ENCODE measurements at places on chromosomes 2 and 18. TPM values are rescaled to one million over a fixed set of nuclear protein-coding genes. Genes with fewer than 3 reads are reported as not detected.

NRBP1 gene
- 89.6 TPM for total RNA-seq

DHRS9 gene
- 19.6 TPM for total RNA-seq

ANKRD44 gene
- 17.9 TPM for total RNA-seq

TMEFF2 gene
- 1.5 TPM for total RNA-seq

GALR1 gene
- total RNA-seq, result 0.04 TPM

SEC11C gene
- 29.6 TPM for total RNA-seq

IL1RN gene
- 1,539 TPM for total RNA-seq

POTEJ gene
- total RNA-seq, result not detected

EGR4 gene
- not detected for total RNA-seq

ALKAL2 gene
- total RNA-seq, result not detected

DLGAP1 gene
- 0.09 TPM for total RNA-seq

MGAT4A gene
- 9.8 TPM for total RNA-seq

C1GALT1C1L gene
- not detected for total RNA-seq

- no peak for DNase-seq
Observed at GRCh38 chr2:41880561-41881243, 167.1 kb upstream of the PKDCC start.

DNA sequence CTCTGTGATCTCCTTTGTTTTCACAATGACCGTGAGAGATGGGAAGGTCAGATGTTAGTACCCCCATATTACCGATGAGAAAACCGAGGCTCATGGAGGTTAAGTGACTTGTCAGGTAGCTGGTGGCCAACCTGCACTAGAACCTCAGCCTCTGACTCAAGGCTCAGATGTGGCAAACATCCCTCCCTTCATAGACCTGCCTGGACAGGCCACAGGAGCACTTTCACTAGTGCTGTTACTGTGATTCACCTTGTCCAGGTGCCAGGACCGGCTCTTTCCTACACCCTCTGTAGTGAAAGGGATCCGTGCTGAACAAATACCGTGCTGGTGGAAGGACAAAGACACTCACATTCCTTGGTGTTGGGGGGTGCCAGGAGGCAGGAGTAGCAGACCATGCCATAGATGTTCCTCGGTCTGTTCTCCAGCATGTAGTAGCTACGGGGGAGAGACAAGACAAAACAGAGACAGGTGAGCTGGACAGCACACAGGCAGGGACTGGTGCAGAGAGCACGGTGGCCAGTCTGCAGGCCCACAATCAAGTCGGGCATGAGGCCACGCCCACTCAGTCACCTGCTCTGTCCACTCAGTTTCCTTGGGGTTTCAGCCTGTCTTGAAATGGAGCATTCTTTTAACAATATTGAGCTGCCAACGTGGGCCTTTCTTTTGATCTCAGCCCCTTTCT lies 65.9 kb downstream of the EDAR start:
- DNase-seq, result peak; percentile 3

GRCh38 chr18:77736842-77737241 lies 487.2 kb downstream of the GALR1 start:
- DNase-seq, result no peak

DNA sequence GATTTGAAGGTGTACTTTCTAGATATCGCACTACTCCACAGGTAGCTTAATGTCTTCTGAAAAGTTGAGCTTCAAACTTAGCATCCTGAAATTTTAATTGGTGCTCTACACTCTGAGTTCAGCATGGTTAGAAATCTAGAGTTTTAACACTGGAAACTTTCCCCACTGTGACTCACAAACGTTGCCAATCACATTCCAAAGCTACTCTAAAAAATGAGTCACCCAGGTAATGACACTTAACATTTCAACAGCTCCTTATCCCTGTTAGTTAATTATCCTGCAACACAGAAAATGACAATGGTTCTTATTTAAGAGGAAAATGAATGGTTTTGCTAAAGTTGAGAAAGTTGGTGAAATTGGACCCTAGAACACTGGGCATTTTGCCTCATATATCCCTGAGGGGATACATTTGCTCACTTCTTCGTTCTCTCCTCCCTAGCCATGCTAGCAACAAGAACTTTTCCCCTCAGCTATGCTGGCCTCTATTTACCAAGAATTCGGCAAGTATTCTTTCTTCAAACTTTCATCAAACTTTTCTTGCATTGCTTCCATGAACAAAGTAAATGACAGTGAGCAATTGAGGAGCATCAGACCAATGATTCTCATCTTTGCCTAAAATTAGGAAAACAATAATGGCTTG lies 1024.1 kb upstream of the KLHL29 start:
- no peak for DNase-seq

DNA sequence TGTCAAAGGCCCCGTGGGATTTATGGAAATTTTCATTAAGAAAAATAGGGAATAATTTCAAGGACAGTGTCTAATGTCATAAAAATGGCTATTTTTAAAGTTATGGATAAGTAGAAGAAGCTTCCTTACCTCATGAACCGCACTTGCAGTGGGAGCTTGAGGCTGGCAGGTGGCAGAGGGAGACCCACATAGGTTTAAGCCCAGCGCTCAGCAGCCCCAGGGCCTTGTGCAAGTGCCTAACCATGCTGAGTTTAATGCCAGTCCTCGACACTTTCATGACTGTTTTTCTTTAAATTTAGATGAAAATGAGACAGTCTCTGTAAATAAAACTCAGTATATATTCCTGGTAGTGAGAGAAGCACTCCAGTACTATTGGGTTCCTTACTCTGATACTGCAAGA lies 285.6 kb downstream of the CNTNAP5 start:
- no peak for DNase-seq

DNA sequence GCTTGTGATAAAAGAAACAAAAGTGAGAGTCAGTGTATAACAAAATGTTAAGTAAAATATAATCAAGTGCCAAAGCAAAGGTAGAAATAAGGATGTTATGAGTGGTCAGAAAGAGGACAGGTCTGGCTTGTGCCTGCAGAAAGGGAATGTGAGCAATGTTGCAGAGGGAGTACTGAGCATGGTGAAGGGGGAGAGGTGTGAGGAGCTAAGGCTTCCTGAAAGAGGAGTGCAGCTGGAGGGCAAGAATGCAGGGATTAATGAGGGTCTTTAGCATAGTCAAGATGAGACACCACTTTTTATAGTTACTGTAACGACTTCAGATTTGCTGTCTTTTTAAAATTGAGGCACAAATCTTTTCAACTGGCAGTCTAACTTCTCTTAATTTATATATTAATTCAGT lies 22.0 kb upstream of the FIGN start:
- DNase-seq, result no peak

DNA sequence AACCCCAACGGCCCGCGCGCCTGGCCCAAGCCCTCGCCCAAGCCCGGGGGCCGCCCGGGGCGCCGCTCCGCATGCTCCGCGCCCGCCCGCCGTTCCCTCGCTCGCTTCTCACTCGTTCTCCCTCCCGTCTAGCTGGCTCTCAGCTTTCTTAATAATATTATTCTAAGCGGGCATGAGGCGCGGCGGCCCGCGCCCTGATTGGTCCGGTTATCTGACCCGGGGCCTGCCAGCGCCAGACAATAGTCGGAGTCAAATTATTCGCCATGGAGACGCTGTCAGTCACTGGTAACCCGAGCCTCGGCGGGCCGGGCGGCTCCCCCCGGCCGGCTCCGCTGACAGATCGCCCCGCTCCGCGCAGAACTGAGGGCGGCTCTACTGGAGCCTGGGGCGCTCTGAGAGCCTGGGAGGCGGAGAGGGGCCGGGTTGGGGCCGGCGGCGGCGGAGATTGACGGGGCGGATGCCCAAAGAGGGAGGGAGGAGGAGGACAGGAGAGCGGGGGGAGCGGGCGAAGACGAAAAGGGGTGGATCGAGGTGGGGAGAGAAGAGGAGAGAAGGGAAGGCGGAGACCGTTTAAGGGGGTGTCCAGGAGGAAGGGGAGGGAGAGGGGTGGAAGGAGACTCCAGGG lies at the start of gene SIX2:
SIX2 (minus strand) TSS at position 150 of the 625 bp plus-strand sequence. CDS start 342 bp downstream, outside the sequence.
- no peak for DNase-seq

DNA sequence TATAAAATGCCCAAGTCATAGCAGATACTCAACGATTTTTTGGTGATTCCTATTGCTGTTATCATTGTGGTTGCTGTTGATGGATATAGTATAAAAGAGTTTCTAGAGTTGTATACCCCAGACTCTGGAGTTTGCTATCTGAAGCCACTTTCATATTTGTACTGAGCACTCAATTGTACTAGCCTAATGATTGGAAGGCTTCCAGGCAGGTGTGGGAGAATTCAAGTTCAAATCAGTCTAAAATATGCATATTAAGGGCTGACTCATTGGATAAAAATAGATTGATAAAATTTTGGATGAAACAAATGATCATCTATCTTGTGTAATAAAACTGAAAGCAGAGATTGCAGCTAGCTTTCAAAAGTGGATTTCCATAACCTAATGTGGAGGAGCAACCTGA lies 122.9 kb downstream of the NEB start:
- DNase-seq, result no peak

GRCh38 chr2:54103454-54104314 lies 11.7 kb upstream of the ACYP2 start:
- DNase-seq, result peak; percentile 23

GRCh38 chr18:40108596-40108995 lies 1846.4 kb upstream of the PIK3C3 start:
- DNase-seq, result no peak

- no peak for DNase-seq
Observed at GRCh38 chr18:40017021-40017420, 1938.0 kb upstream of the PIK3C3 start.

- no peak for DNase-seq
Observed at GRCh38 chr2:217337771-217338170, 477.9 kb upstream of the TNP1 start.

DNA sequence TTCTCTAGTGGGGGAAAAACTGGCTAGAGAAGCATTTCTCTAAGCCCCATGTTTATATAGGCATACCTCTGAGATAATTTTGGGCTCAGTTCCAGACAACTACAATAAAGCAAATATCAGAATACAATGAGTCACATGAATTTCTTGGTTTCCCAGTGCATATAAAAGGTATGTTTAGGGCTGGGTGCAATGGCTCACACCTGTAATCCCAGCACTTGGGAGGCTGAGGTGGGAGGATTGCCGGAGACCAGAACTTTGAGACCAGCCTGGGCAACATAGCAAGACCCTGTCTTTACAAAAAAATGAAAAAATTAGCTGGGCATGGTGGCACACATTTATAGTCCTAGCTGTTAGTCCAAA lies 22.2 kb downstream of the TSN start:
- no peak for DNase-seq

GRCh38 chr2:206276169-206276942 lies 1.9 kb downstream of the ZDBF2 start:
- DNase-seq, result no peak

- no peak for DNase-seq
Observed at GRCh38 chr18:5142859-5143258, 54.2 kb downstream of the AKAIN1 start.

DNA sequence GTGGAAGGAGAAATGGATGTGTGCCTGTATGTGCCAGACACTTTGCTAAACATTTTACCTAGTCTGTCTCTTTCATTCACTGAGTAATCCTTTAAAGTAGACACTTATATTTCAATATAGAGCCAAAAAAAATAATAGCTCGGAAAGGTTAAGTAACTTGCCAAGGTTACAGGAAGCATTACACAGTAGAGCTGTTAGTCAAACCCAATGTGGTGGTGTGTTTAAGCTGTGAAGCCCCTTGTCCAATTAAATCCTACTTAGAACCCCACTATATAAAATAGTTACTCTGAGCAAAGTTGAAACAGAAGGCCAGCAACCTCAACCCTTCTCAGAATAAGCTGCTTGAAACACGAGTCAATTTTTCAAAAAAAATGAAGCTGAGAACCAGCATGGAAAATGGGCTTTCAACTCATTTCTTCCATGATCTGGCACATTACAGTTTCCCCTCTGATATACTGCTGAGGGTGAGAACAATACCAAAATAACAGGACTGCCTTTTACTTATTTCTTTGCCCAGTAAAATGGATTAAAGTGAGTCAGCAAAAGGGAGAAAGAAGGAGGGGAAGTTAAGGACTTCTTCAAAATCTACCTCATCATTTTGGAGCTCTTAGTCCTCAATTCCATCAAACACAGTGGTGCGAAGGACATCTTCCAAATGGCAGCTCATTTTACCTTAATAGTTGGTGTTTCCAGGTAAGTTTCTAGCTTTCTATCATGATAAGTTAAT lies 7.9 kb downstream of the RDH14 start:
- DNase-seq, result no peak

DNA sequence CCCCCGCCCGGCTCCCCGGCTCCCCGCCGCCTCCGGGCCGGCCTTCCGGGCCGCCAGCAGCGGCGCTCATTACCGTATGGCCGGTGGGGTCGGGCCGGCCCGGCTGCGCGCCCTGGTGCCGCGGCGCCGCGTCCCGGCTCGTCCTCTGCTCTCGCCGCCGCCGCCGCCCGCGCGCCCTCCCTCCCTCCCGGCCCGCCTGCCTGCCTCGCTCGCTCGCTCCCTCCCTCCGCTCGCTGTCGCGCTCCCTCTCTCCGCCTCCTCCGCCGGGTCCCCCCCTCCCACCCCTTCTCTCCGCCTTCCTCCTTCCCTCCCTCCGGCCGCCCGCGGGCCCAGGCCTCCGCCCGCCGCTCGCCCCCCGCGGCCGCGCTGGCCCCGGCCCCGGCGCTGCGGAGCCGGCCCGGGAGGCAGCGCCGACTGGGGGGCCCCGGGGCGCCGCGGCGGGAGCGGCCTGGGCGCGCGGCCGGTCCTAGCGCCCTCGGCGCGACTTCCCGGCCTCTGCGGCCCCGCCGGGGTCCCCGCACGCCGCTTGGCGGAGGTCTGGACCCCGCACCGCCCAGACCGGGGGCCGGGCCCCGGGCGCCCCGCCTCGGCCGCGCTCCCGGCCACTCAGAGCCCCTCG lies at the start of gene DNMT3A:
DNMT3A (minus strand) TSS at position 173 of the 619 bp plus-strand sequence. CDS start 27,941 bp downstream, outside the sequence.
- no peak for DNase-seq

DNA sequence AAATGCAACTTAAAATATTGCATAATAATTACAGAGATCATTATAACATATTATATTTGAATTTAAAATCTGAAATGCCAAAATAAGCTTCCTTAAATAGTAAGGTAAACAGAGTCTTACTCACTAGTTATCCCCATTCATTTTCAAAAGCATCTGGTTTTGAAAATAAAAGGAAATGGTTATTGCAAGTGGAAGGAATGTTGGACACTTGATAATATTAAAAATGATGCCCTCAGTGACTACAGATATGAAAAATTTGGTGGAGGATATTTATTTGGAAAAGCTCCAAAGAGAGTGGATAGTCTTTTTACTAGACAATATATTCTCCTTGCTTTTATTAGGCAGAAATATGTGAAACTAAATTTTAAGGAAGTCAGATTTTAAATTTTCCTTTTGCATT lies 39.7 kb downstream of the CDH19 start:
- no peak for DNase-seq

DNA sequence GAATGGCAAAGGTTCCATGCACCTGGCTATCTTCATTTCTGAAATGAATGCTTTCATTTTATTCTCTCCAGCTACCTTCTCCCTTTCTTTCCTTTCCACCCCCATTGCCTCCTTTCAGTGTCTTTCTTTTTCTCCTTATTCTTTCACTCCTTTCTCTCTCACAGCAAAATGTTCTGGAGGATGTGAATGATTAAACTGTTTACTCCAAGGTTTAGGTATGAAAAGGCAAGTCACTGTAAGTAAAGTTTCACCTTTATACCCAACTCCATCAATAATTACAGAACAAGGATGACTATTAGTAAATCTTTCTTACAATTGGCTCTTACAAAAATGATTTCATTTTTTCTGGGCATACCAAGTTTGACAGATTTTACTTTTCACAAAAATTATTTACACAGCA lies 4.3 kb downstream of the PAX8 start:
- DNase-seq, result no peak

GRCh38 chr2:35416391-35417140 lies 939.0 kb upstream of the CRIM1 start:
- DNase-seq, result no peak
